ENCODE measurements at places on chromosomes 4 and X.

GRCh38 chrX:119640731-119641170 lies 34.5 kb upstream of the NKRF start:
- DNase-seq = no peak

- no peak for DNase-seq
These were observed 3.3 kb downstream of the HAND2 start for GRCh38 chr4:173526724-173527102.

GRCh38 chr4:155742310-155743015 lies 16.4 kb upstream of the GUCY1B1 start:
- DNase-seq = no peak

DNA sequence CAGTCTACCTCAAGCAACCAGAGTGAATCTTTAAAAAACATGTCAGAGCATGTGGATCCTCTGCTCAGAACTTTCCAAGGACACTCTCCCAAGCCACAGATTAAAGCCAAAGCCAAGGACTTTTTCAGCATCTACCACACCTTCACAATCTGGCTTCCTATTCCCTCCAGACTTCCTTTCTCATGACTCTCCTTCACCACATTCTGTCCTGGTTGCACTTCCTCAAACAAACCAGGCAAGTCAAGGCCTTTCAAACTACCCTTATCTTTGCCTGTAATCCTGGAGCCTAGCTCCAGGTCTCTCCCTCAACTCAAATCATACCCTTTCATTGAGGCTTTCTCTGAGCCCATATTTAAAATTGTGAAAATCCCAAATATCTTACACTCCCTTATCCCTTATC lies 191.6 kb upstream of the GALNTL6 start:
- DNase-seq = no peak

DNA sequence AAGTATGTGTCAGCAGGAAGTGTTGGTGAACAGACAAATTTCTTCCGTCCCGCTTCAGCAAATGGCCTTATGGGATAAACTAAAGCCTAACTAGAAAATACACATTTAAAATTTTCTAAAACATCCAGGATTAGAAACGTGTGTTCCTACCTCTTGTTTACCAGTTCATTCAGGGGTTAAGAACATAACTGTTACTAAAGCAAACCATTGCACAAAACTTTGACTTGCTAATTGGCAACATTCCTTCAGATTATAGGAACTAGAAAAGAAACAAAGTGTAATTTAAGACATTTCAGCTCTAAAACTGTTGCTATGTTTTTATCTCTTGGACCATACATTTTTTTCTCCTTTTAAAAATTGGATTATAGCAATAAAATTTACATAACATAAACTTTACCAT lies 39.5 kb upstream of the CXCL13 start:
- DNase-seq = no peak

GRCh38 chr4:38368613-38369012 lies 295.4 kb upstream of the KLF3 start:
- DNase-seq = no peak

- no peak for DNase-seq
These were observed 12.6 kb downstream of the IBSP start for GRCh38 chr4:87811977-87812376.

DNA sequence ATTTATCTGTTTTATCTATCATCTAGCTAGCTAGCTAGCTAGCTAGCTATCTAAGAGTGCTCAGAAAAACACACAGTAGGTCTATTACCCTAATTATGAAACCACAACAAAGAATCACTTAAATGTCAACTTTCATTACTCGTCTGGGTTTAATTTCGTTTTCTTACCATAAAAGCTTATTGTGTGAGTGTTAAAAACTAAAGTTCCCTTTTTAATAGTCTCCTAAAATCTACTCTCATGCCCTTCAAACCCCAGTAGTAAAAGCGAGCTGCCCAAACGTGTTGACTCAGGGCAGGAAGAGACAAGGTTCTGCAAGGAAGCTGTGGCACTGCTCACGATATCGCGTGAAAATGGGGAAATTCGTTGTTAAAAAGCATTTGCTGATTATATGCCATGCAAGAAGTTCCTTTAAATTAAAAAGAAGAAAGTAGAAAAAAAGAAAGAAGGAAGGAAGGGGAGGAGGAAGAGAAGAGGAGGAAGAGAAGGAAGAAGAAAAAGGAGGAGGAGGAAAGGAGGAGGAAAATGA lies 595 bp downstream of the MBNL3 start:
- no peak for DNase-seq

- DNase-seq = no peak
These were observed 61.8 kb downstream of the MAGED1 start for GRCh38 chrX:51955200-51955599.

DNA sequence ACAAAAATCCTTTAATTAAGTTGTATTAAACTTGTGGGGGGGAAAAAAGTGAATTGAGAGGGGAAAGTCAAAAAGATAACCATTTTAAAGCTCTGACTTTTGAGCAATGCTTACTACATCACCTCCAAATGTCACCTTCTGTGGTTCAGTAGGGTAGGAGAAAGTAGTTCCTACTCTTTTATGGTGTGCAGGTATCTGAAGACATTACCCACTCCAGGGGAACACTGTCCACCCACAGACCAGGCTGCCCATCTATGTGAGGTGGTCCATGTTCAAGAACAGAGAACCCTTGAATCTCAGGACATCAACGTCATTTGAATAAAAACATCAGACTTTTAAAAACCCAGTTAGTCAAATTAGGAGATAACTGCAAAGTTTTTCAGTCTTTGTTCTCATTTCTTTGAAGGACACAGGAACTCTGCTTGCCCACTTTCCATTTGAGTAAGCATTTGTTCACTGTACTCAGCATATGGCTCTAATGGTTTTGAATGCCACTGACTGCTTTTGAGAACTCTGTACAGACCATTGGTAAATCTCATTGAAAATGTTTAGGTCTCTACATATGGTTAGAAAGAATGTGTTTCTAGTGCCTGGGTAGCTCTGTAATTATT lies 18.4 kb downstream of the NMU start:
- DNase-seq = no peak

Data from stimulated activated CD8-positive, alpha-beta memory T cell treated with anti-CD3 and anti-CD28 coated beads, Interleukin-4, amount 100 ng/mL, for 1 hour (primary cell).